Activated CD4-positive, alpha-beta T cell treated with anti-CD3 and anti-CD28 coated beads, Interleukin-2, amount 10 ng/mL, durations not matched to agents 7 days and 5 days (primary cell): ENCODE measurements at places on chromosomes 4 and X. TPM values are rescaled to one million over a fixed set of nuclear protein-coding genes. Genes with fewer than 3 reads are reported as not detected.

DNA sequence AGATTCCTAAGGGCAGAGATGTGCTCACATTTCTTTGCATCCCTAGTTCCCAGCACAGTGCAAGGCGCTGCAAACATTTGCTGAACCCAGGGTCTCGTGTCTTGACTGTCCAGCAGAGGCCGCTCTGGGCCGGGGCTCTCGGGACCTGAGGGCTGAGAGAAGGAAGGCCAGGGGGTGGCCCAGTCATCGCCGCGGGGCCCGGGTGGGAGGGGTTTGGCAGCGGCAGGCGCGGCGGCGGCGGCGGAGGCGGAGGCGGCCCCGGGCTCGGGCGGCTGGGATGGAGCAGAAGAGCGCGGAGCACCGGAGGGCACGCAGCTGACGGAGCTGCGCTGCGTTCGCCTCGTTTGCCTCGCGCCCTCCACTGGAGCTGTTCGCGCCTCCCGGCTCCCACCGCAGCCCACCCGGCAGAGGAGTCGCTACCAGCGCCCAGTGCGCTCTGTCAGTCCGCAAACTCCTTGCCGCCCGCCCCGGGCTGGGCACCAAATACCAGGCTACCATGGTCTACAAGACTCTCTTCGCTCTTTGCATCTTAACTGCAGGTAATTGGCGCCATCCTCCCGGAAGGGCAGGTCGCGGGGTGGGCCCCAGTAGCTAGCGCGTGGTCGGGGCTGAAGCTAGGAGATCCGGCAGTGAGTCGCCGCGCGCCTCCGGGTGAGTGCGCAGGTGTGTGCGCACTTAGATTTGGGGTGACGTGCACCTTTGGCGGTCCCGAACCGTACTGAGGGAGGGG is at the start of gene PARM1:
Gene PARM1, plus strand, starts transcription at position 285 of the 730 bp plus-strand sequence. Its CDS starts 212 bp downstream, at position 497.
- peak; percentile 28 for DNase-seq

GRCh38 chr4:158094413-158095134 is 78.3 kb downstream of the GASK1B start:
- DNase-seq = no peak

GRCh38 chr4:95158045-95158444 is 390.7 kb downstream of the UNC5C start:
- DNase-seq = no peak

- DNase-seq = no peak
Measured at GRCh38 chr4:178264001-178264400, 821.8 kb upstream of the AGA start.

The TLR10 gene
- 0.23 TPM for total RNA-seq

The PTTG2 gene
- 2.2 TPM for total RNA-seq

The SMIM43 gene
- total RNA-seq = not detected

The L1CAM gene
- total RNA-seq = 1.9 TPM

The COMMD8 gene
- 23.0 TPM for total RNA-seq
